ENCODE measurements at places on chromosomes 3 and 15.

GRCh38 chr3:124845406-124845805 lies 41.8 kb downstream of the ITGB5 start:
- no peak for DNase-seq

GRCh38 chr3:8681349-8681748 lies 36.8 kb upstream of the SSUH2 start:
- DNase-seq: no peak

- no peak for DNase-seq
These were observed 5.2 kb upstream of the HHATL start for GRCh38 chr3:42707620-42708355.

- no peak for DNase-seq
These were observed 19.8 kb downstream of the ST8SIA2 start for GRCh38 chr15:92413510-92413909.

DNA sequence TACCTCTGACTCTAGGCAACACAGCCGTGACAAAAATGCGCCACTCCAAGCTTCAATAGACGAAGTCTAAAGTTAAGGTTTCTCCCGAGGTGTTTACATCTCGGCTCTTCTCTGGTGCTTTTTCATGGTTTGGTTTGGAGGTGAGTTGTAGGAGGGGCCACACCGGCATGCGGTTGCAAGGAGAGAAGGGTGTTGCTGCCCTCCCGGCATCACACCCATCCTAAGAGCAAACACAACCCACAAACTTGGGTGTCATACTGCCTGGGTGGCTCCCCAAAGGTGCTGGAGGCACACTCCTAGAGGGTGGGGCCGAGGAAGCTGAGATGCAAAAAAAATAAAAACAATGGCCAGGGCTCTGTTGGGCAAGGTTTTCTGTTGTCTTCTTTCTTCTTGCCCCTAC lies 225.2 kb upstream of the ICE2 start:
- DNase-seq: no peak

- no peak for DNase-seq
These were observed 57.4 kb upstream of the ICE2 start for GRCh38 chr15:60536314-60536713.

- no peak for DNase-seq
These were observed 9.4 kb downstream of the TBC1D23 start for GRCh38 chr3:100270215-100270583.

DNA sequence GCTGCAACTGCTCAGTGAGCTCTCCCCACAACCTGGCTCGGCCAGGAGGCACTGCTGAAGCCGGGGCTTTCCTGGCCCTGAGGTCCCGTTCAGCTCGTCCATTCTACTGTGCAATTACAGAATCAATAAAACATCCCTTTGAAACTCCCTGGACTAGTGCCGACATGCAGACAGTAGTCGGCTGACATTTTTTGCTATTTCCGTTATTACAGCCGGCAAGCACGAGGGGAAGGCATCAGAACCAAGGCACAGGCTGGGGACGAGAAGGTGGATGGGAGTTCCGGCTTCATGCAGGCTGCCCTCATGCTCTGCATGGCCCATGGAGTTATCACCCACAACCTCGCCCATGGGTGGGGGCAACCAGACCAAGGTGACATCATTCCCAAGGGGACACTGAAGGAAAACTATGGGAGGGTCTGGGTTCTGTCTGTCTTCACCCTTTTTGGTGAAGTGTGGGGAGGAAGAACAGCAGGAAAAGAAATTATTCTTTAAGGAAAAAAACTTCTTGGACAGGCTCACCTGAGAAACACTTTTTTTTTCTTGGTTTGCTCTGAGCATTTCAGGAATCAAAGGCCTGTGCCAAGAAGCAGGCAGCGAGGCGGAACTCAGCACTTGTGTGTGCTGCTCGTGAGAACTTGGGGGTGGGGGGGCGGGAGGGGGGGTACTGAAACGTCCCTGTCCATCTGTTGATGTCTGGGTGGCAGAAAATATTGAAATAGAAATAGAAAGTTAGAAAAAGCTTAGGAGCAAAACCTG lies 154.5 kb downstream of the FOXP1 start:
- DNase-seq: no peak

DNA sequence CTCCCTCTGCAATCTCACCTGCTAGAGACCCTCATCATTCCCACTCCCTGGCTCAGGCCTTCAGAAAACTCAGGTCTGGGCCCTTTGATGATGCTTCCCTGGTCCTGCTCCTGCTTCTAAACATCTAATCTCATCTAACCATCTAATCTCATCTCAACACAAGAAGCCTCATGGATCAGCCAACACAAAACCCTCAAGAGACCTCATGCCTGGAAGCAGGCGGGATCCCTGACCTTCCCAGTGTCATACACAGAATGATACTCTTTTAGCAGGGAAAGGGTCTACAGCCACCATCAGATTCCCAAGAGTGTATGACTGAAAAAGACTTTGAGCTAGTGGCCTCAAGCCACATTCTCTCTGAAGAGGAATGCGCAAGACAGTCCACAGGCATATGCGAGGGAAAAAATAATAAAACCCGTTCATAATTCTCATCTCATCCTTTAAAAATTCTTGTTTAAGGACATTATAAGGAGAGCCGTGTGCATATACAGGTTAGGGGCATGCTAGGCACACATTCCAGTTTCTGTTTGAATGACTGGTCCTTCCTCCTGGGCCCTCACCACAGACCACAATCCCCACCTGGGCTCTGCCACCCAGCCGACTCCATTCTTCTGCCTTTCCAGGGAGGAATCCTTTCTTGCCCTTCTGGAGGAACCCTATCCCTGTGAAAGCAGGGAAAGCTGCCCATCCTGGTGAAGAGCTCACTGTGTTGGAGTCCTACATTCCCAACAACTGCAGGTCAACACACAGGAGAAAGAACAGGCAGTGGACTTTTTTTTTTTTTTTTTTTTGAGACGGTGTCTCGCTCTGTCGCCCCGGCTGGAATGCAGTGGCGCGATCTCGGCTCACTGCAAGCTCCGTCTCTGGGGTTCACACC lies 2.2 kb downstream of the ZXDC start:
- no peak for DNase-seq

DNA sequence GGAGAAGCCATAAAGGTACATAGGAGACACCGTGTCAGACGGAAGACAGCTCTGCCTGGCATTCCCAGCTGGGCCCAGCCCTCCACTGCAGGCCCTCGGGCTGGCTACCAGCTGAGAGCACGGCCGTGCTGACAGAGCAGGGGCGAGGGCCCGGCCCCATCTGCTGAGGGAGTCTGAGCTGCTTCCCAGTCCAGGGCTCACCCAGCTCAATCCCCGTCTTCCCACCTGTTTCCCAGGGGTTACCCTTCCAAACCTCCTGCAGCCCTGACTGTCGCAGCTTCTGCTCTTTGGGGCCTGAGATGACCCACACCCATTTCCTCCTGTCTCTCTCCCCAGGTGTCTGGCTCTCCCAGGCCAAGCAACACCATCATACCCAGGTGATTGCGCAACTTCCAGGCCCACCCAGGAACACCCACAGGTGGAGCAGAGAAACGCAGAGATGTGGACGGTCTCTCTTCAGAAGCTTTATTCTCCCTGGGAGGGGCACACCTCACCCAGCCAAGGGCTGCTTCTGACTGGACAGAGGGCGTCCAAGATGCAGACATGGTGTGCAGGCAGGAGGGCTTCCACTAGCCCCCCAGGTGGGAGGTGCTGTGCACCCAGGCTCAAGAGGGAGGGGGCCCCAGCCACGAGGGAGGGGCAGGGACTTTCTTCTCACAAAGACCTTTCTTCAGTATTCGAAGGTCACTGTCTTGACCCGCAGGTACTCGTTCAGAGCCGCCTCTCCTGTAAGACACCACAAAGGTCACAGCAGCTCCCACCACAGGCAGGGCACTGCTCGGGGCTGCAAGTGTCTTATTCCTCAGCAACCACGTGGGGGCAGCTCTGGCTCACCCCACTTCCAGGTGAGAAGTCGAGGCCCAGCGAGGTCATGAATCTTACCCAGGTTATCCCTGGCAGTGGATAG lies 19.4 kb upstream of the SLC41A3 start:
- DNase-seq: no peak

DNA sequence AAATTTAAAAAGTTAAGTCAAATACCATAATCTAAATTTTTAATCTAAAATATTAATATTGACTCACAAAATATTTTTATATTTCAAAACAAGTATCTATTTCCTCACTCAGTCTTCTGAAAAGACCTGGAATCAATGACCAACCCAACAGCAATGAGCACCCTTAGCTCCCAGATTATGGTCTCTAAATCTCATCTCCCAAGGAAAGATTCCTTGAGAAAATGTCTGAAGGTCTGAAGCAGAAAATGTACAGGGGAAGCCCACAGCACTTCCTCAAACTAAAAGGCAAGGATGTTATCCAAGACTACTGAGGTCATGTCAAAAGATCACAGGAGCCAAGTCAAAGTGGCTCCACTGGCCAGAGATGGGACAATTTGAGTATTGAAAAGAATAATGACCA lies 51.0 kb upstream of the SLCO2A1 start:
- DNase-seq: no peak

DNA sequence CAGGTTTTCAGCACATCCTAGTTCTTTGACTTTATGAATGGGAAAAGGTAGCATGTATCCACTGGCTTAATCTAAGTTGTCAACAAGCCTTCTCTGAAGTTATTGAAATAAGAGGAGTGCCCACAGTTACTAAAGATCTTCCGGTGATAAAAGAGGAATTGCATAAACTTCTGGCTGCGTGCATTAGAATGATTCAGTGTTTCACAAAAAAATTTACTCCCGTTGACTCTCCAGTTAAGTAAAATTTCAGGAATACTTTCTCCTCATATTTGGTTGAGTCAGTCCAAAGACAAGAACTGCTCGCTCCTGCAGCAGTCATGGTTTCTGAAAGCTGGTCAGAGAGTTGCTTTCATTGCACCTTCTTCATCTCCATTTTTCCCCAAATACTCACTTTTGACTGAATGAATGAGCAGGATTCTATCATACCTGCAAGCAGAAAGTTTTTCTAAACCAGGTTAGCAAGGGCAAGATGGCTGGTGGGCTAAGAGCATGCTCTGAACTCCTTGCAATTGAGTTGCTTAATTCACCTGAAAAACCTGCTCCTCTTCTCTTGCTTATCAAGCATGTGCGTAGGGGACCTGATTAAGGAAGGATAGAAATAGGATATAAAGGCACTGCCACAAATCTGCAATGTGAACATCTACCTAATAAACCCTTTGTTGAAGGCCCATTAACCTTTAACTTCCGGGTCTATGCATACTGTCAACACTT lies 64.2 kb upstream of the TIMP4 start:
- no peak for DNase-seq

- no peak for DNase-seq
These were observed 135.4 kb downstream of the SYNPR start for GRCh38 chr3:63413523-63413922.

DNA sequence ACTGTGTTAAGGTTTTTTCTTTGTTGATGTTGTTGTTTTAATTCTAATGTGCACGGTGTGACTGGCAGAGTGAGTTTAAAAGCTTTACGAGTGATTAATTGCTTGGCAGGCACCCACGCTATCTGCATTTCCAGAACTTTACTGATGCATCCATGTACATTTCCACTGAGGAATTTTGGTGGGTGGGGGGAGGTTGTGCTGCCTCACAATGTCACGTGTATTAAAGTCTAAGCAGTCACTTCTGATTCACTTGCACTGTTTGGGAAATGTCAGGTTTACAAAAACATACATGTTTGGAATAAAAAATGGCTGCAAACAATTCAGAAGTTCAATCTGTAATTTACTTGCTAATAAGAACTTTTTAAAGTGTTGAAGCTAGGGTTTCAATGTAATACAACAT lies 38.5 kb upstream of the CTDSPL start:
- no peak for DNase-seq

DNA sequence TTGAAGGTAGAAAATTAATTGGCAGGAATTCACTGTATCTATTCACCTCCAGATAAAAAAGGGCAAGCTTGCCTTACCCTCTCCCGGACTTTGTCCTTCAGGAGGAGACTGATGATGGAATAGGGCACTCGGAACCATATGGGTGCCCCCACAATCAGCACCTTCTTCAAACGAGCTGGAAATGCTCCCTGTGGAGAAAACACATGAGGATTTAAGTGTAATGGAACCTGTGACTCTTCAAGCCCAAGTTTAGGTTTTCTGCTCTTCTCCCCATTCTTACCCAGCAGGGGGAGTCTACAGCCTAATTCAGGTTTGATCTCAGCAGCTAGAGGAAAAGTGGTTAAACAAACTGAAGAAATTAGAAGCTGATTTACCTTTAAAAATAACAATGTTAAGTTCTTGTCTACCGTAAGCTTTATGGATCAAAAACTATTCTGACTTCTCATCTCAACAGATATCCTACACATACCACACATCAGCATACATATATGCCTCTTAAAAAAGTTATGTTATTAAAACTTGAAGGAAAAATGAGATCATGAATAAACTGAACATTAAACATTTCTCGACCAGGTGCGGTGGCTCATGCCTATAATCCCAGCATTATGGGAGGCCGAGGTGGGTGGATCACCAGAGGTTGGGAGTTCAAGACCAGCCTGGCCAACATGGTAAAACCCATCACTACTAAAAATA lies 57.5 kb upstream of the SIN3A start:
- peak; percentile 21 for DNase-seq

GRCh38 chr15:99842071-99842470 lies 108.8 kb upstream of the LYSMD4 start:
- no peak for DNase-seq

GRCh38 chr3:15471861-15472260 lies 44.5 kb downstream of the EAF1 start:
- no peak for DNase-seq

DNA sequence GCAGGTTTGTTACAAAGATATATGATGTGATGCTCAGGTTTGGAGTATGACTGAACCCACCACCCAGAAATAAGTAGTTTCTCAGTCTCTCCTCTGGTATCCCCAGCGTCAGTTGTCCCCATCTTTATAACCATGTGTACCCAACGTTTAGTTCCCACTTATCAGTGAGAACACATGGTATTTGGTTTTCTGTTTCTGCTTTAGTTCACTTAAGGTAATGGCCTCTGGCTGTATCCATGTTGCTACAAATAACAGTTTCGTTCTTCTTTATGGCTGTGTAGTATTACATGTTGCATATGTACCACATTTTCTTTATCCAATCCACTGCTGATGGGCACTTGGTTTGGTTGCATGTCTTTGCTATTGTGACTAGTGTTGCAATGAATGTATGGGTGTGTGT lies 132.3 kb downstream of the LMLN start:
- no peak for DNase-seq

- DNase-seq: no peak
These were observed 641.8 kb downstream of the FHIT start for GRCh38 chr3:60609446-60609845.
